Endodermal cell (in vitro differentiated cells): ENCODE measurements at places on chromosomes 7 and 10. TPM values are rescaled to one million over a fixed set of nuclear protein-coding genes. Genes with fewer than 3 reads are reported as not detected.
A peak's percentile ranks its signal among the peaks of the same experiment; 100 is the strongest.

SFRP4 gene
- not detected in 3 replicates for total RNA-seq

LIPK gene
- total RNA-seq, result not detected in 3 replicates

WAPL gene
- total RNA-seq, result 25.2 to 54.1 TPM (median 50.8 TPM) in 3 replicates

PLEKHS1 gene
- total RNA-seq, result not detected in 2 replicates

RGR gene
- total RNA-seq, result not detected in 3 replicates

TEX36 gene
- total RNA-seq, result not detected in 3 replicates

TMEM270 gene
- not detected in 3 replicates for total RNA-seq

ANLN gene
- 67.0 to 140 TPM (median 138 TPM) in 3 replicates for total RNA-seq

LIPJ gene
- not detected in 2 replicates for total RNA-seq

CALN1 gene
- total RNA-seq, result 3.8 and 4.3 TPM in 2 replicates

CPXM2 gene
- 1.2 to 1.9 TPM (median 1.7 TPM) in 3 replicates for total RNA-seq

GPR146 gene
- total RNA-seq, result 0.75 to 18.6 TPM (median 1.4 TPM) in 3 replicates

AKR1C1 gene
- 0.62 and 0.90 TPM in 2 replicates for total RNA-seq

STK31 gene
- total RNA-seq, result 1.4 and 1.6 TPM in 2 replicates

GRCh38 chr10:63718006-63718405 is 196.8 kb downstream of the REEP3 start:
- DNase-seq, result no peak

DNA sequence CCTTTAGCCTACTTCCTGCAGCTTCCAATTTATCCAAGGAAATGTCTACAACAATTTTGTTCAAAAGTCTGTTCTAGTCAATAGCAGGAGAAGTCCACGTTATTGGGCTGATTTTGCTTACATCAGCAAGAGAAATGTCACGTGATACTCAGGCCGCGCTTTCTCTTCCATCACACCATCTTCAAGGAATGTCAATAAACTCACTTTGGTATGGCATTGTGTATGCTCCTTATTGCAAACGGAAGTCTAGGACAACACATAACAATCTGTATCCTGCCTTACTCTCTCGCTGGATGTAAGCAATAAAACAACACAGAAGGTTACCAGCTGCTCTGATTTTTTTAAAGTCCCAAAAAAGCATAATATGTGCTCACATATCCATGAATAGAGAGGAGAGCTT is 17.1 kb upstream of the STK17A start:
- DNase-seq, result no peak

- DNase-seq, result no peak
Measured at GRCh38 chr7:101736084-101736483, 81.3 kb upstream of the CUX1 start.

- DNase-seq, result peak; percentile 79
Measured at GRCh38 chr10:102645741-102646609, 1.7 kb downstream of the TRIM8 start.

DNA sequence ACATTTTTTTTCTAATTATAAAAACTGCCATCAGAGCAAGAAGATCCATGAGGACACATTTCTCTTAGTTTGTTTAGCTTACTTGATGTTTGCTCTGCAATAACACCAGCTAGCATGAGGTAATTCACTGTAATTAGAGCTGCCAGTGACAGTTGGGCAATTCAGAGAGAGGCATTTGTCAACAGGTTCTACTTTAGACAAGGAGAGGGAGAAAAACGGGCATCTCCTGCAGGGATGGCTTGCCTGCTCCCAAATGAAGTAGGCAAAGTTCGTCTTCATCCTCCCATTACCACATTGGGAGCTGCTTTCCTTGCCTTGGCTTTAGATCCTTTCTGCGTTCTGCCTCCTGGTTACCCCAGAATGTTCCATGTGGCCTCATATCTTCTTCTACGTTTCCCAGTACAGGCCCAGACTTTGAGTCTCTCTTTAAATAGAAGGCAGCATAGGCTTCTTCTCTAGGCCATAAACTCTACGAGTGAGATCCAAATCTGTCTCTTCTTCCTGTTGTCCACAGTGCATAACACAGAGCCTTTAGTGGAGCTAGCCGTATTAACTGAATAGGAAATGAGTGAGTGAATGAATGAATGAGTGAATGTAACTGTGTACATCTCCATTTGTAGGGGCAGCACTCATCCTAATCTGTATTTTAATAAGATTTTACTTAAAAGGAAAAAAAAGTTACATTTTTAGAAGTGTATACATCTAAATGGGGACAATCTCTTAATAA is 21.2 kb downstream of the ASB15 start:
- DNase-seq, result no peak

DNA sequence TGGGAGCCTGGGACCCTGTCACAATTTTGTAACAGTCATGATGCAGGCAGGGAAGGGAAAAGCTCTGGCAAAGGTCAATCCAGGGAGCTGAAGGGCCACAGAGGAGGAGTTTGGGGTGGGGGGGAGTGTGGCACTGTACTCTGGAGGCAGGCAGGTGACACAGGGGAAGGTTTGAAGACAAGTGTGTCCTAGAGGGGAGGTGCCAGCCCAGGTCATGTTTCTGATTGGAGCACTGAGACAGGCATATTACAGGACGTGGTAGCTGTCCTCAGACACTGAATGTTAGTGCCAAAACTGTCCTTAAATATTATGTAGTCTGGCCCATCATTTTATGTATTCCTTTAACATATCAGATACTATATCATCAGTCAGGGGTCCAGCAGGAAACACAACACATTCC is 75.6 kb upstream of the LRRC4 start:
- no peak for DNase-seq

DNA sequence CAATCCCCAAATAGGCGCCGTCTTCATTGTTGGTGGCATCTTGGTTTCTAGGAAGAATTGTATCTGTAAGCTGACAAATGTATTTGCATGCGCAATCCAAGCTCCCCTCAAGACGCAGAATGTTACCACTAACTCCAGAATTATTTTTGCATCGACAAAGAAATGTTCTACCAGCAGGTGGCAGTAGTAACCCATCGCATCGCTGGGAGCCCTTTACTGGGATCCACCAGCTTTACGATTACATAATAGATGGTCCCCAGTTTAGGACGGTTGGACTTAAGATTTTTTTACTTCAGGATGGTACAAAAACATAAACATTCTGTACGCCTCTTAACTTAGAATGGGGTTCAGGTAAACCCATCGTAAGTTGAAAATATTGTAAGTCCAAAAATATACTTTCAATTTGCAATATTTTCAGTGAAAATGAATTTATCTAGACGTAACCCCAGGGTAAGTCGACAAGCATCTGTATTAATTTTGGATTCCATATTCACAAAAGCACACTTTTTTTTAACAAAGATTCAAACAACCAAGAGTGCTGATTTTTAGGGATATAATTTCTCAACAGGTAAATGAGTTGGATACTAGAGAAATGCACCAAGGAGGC is 114.0 kb upstream of the COBL start:
- DNase-seq, result peak; percentile 87

DNA sequence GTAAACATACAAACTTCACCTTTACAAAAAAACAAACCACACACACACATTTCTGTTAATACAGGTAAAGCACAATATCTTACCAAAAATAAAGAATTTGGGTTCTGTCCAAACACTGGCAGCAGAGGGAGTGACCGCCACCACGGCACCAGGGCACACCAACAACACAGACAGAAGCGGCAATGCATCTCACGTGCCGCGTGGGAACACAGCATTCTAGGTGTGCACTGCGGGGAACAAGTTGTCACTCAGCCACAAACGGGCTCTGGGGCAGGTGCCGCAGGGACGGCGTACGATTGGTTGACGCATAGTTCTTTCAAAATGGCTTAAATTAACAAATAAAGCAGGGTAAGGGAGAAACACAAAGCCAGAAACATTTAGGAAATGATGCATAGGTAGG is 22.3 kb downstream of the PDGFA start:
- DNase-seq, result no peak

DNA sequence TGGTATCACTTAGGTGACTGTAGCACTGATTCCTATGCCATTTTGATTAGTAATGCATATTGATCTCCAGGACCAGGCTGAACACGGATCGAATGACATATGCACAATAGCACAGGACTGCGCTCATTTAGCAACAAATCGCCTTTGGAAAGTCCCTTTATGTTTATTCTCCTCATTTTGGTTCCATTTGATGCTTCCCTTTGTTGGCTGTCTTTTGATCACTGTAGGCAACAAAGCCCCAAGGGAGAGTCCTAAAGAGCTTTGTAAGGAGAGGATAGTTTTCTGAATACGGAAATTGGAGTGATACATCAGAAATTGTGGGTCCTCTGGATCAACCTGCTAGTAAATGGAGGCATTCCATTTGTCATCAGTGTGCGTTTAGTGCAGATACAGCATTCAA is 1111.4 kb downstream of the SORCS1 start:
- DNase-seq, result no peak

GRCh38 chr7:100585511-100586265 is at the start of gene LRCH4:
LRCH4 (minus strand) TSS chr7:100586129; CDS start chr7:100586100, 29 bp downstream.
- DNase-seq, result peak; percentile 89

- DNase-seq, result no peak
Measured at GRCh38 chr7:89223900-89224395, 428.4 kb upstream of the TEX47 start.

- DNase-seq, result no peak
Measured at GRCh38 chr7:72538856-72539255, 126.7 kb upstream of the CALN1 start.

DNA sequence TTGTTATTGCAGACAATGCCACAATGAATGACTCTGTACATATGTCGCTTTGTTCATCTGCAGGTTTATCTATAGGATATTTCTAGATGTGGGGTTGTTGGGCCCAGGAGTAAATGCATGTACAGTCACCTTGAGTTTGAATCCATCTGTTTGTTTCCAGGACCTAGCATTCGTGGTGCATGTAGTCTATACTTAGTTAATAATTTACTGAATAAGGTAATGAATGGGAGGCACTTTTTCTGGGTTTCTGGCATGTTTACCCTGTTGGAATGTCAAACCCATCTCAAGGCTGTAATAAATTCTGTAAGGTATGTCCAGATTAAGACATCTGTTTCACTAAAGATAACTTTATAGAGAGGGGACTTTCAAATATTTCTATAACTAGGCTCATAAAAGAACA is 23.5 kb downstream of the HECTD2 start:
- no peak for DNase-seq

GRCh38 chr7:216360-217300 is 24.3 kb downstream of the FAM20C start:
- no peak for DNase-seq

DNA sequence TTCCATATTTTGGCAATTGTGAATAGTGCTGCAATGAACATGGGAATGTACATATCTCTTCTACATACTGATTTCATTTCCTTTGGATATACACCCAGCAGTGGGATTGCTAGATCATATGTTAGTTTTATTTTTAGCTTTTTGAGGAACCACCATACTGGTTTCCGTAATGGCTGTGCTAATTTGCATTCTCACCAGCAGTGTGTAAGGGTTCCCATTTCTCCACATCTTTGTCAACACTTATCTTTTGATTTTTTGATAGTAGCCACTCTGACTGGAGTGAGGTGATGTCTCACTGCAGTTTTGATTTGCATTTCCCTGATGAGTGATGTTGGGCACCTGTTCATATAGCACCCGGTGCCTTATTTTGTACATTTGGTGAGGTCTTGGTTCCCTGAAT is 519.6 kb downstream of the REEP3 start:
- no peak for DNase-seq

DNA sequence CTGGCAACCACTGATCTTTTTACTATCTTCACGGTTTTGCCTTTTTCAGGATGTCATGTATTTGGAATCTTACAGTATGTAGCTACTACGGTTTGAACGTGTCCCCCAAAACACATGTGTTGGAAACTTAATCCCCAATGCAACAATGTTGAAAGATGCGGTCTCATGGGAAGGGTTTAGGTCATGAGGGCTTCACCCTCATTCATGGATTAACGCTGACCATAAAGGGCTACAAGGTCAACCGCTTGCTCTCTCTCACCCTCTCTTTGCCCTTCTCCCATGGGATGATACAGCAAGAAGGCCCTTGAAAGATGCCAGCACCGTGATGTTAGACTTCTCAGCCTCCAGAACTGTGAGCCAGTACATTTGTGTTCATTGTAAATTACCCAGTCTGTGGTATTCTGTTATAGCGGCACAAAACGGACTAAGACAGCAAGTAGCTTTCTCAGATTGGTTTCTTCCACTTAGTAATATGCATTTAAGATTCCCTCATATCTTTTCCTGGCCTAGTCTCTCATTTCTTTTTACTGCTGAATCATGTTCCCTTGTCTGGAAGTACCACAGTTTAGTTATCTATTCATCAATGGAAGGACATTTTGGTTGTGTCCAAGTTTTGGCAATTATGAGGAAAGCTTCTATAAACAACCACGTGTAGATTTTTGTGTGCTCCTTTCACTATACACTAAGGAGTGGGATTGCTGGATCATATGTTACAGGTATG is 3.0 kb upstream of the CRYGN start:
- DNase-seq, result no peak

DNA sequence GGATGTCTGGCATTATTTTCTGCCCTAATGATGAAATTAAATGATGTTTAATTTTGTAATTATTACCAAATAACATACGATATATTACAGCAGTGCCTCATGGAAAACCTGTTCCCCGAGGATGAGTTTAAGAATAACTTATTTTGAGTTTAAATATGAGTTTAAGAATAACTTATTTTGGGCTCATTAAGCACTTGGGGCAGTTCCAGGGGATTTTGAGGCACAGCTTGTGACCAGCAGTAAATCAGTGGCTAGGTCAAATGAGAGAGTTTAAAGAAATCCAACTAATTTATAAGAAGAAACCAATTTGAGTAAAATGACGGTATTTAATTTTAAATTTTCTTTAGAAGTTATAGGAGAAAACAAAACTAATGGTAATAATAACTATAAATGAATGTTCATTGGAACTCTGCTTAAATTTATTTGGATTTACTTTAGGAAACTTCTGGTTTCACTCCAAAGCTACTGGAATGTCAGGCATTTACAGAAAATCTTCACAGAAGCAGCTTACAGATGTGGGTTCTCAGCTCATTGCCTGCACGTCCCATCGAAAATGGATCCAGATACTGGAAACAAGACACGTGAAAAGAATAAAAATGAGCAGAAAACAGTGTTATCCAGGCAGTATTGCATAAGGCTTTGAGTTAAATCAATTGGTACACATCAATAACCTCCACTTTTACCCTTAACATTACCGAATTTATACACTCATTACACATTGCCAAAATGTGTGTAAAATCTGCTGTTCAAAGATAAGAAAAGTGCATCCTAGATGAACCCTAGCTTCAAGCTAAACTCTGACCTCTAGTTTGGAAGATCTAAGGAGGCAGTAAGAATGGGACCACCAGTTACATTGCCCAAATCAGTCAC is 784.5 kb upstream of the IGFBP3 start:
- no peak for DNase-seq

- no peak for DNase-seq
Measured at GRCh38 chr7:110877016-110877415, 213.9 kb upstream of the LRRN3 start.
